ENCODE measurements at places on chromosomes 4 and X.

DNA sequence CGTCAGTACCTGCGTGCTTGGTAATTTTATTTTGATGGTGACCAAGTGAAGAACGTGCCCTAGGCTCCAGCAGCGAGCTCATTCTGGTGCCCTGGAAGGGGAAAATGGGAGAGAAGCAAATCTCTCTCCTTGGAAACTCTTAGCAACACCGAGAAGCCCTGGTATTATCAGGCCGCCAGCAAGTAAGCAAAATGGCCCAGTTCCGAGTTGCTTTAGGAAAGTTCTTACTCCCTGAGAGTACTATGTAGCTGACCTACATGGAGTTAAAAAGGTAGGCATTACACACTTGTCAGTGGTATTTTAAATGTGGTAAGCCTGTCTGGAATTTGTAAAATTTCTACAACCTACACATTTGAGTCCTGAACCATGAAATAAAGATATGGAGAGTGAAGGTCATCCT lies 146.4 kb downstream of the CPEB2 start:
- H3K4me1 ChIP-seq = peaks cover 8% of the 10 kb centered on the region
- no peak overlapping the region for H3K4me3 ChIP-seq
- H3K36me3 ChIP-seq = no peaks in the 10 kb centered on the region
- no peak for DNase-seq
- H3K27ac ChIP-seq = no peak overlapping the region

DNA sequence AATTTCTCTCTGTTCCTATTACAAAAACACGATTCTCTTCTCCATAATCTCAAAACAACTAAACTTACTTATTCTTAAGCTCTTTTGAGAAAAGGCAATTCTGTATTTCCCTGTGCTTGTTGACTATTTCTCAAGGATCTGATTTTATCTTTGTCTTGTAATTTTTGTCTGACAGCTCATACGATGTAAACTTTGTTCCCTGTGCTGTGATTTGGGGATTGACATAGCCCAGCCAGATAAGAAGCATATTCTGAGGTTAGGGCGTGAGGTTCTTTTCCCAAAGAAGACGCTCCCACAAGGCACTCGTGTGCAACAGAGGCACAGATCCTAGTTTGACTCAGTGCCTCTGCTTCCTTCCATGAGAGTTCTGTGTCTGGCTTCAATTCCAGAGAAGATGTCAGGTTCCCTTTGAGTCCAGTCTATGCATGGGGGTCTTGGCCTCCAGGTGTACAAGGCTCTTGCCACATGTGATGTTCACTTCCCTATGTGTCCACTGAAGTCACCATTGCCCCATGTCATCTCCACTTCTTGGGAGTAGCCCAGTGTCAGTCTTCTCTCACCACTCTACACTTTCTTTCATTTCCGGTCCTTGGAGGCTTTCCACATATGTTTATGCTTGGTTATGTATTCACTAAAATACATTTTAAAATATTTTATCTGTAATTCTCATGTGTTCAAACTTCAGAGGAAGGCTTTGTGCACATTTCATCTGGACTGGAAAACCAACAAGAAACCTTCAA lies 94.8 kb downstream of the MID1 start:
- H3K4me1 ChIP-seq = no peaks in the 10 kb centered on the region
- no peak for DNase-seq
- no peaks in the 10 kb centered on the region for H3K36me3 ChIP-seq
- H3K27me3 ChIP-seq = no peaks in the 10 kb centered on the region
- no peak overlapping the region for H3K4me3 ChIP-seq

DNA sequence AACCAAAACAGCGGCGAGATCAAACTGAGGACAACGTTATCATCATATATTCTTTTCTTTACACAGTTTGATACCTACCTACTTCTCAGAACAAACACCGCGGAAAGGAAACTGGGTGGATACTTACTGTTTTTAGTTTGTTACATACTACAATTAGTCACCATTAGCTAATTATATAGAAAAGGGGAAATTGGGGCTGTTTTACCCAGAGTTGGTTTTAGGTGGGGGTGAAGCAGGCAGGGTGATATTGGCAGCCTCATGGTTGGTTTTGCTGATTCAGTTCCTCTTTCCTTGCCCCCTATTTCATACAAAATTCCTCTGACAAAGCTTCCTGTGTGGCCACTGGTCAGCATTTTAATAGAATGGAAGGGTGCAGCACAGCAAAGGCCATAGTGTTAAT lies 77.8 kb downstream of the SORBS2 start:
- DNase-seq = no peak
- H3K4me3 ChIP-seq = no peak overlapping the region
- H3K27ac ChIP-seq = no peak overlapping the region
- H3K36me3 ChIP-seq = peaks cover 2% of the 10 kb centered on the region

GRCh38 chr4:183229397-183229796 lies 90.7 kb downstream of the CLDN22 start:
- no peak overlapping the region for H3K4me3 ChIP-seq
- peaks cover 17% of the 10 kb centered on the region for H3K36me3 ChIP-seq
- H3K4me1 ChIP-seq = no peaks in the 10 kb centered on the region
- H3K27ac ChIP-seq = no peak overlapping the region
- no peaks in the 10 kb centered on the region for H3K27me3 ChIP-seq
- DNase-seq = no peak

DNA sequence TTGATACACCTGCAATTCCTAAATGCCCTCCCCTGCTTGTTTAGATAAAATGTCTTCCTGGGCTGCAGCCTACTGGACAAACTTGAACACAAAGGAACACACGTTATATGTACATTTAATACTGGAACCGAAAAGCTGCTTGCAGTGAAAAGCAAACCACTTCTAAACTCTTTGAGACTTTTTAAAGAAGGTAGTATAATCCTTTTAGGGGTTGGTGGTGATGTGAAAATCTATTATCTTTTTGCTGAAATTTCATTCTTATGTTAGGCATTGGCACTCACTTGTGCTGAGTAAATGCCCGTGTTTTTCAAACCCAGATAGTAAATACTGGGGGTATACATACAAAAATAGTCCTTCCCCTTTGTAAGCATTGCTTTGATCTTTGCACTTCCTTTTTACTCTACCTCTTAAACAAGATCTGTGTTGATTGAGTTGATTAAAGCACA lies 2.2 kb downstream of the NFKB1 start:
- H3K36me3 ChIP-seq = no peaks in the 10 kb centered on the region
- no peak overlapping the region for H3K27ac ChIP-seq
- DNase-seq = no peak
- H3K27me3 ChIP-seq = no peaks in the 10 kb centered on the region

GRCh38 chr4:186472948-186473347 lies 82.4 kb downstream of the MTNR1A start:
- DNase-seq = peak; percentile 17
- no peak overlapping the region for H3K4me3 ChIP-seq
- H3K27ac ChIP-seq = no peak overlapping the region
- H3K36me3 ChIP-seq = no peaks in the 10 kb centered on the region
- no peaks in the 10 kb centered on the region for H3K27me3 ChIP-seq

GRCh38 chr4:150591406-150591805 lies 9.5 kb downstream of the MAB21L2 start:
- peaks cover 7% of the 10 kb centered on the region for H3K4me1 ChIP-seq
- H3K36me3 ChIP-seq = no peaks in the 10 kb centered on the region
- H3K27me3 ChIP-seq = no peaks in the 10 kb centered on the region
- H3K4me3 ChIP-seq = no peak overlapping the region

GRCh38 chr4:7359400-7360062 lies 75.2 kb downstream of the PSAPL1 start:
- no peak overlapping the region for H3K27ac ChIP-seq
- H3K4me1 ChIP-seq = peaks cover 15% of the 10 kb centered on the region
- no peaks in the 10 kb centered on the region for H3K27me3 ChIP-seq
- no peak overlapping the region for H3K4me3 ChIP-seq
- no peaks in the 10 kb centered on the region for H3K36me3 ChIP-seq

DNA sequence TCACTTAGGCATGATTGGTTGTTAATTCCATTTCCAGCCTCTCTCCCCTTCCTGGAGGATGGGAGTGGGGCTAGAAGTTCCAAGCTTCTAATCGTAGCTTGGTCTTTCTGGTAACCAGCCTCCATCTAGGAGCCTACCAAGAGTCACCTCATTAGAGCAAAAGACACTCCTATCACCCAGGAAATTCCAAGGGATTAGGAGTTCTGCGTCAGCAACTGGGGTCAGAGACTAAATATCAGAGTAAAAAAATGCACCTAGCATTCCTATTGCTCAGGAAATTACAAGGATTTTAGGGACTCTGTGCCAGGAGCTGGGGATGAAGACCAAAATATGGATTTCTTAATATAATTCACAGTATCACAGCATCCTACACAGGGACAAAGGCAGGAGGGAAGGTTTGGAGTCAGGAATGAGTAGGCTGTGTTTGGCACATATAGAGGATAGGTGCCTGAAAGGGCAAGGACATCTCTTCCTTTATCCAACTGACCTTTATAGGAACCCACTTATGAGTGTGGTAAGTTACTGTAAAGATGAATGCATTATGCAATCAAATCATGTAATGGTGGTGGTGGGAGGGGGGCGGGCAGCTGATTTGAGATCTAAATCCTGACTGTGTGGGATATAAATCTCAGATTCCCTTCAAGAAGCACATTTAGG lies 30.5 kb upstream of the LIMCH1 start:
- H3K4me3 ChIP-seq = no peak overlapping the region
- peaks cover 4% of the 10 kb centered on the region for H3K4me1 ChIP-seq
- DNase-seq = no peak
- H3K36me3 ChIP-seq = no peaks in the 10 kb centered on the region
- no peak overlapping the region for H3K27ac ChIP-seq

GRCh38 chrX:30939928-30940327 lies 50.9 kb upstream of the TAB3 start:
- H3K27me3 ChIP-seq = no peaks in the 10 kb centered on the region
- no peak overlapping the region for H3K27ac ChIP-seq
- H3K4me3 ChIP-seq = no peak overlapping the region
- DNase-seq = no peak
- no peaks in the 10 kb centered on the region for H3K4me1 ChIP-seq

GRCh38 chr4:55355555-55355954 lies 9.5 kb downstream of the SRD5A3 start:
- no peak overlapping the region for H3K4me3 ChIP-seq
- no peaks in the 10 kb centered on the region for H3K27me3 ChIP-seq
- no peaks in the 10 kb centered on the region for H3K4me1 ChIP-seq

Measured in neuronal stem cell (in vitro differentiated cells).